ENCODE measurements at places on chromosomes 1 and 21.

GRCh38 chr1:117919376-117919775, 10.0 kb downstream of the GDAP2 start:
- DNase-seq: no peak

- DNase-seq: no peak
These were observed 41.1 kb upstream of the CSF3R start for GRCh38 chr1:36523850-36524249.

DNA sequence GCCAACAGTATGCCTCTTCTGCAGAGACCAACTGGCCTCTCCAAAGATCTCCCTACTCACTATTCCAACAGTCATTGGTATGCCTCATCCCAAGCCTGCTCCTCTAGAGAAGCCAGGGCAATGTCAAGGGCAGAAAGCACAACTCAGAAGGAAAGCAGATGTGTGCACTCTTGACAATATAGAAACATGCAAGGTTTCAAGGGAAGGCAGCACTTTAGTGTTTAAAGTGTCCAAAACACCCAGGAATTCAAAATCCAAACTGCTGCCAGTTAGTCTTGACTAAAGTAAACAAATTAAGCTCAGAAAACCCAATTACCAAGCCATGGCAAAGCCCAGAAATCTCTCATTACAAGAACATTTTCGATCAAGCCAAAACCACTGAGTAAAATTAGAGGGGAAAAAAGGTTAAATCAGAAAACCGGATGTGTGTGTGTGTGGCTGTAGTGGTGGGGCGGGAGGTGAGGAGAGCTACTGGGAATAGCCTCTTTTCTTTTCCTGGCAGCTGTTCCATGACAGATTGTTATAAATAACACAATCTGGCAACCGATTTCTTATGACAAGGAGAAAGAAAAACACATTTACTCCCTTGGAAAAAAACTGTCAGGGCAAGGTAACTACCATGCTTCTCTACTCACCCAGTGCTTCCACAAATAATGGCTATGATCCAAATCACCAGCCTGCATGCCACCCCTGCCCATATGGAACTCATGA, 39.2 kb downstream of the EIF2B3 start:
- peak; percentile 7 for DNase-seq

- no peak for DNase-seq
These were observed 10.8 kb downstream of the ARID4B start for GRCh38 chr1:235317168-235317567.

- no peak for DNase-seq
These were observed 101.3 kb downstream of the FAF1 start for GRCh38 chr1:50858761-50859160.

DNA sequence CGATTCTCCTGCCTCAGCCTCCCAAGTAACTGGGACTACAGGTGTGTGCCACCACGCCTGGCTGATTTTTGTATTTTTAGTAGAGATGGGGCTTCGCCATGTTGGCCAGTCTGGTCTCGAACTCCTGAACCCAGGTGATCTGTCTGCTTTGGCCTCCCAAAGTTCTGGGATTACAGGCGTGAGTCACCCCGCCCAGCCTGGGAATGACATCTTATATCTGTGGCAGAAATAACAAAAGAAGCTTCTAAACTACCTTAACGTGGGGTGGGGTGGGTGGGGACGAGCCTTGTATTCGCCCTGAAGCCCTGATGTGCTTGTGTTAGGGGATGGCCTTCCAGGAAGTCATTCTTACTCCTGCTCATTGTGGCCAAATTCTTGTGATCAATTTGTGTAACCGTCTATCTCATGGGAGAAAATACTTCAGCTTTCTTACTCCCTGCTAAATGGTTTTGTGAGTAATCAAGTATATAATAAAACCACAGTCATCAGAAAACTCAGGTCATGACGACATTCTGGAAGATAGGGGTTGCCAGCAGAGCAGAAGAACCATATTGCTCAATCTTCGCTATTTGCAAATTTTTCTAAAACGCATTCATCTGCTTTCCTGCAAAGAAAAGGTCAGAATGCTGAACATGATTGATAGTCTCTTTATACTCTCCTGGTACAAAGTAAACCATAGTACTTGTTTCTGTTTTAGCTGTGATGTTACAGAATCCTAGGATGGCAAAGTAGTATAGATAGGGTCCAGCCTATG, 63.2 kb downstream of the DIRAS3 start:
- no peak for DNase-seq

GRCh38 chr21:31347435-31348032, 3.5 kb upstream of the TIAM1 start:
- no peak for DNase-seq

GRCh38 chr21:44578371-44579055, 1.9 kb downstream of the KRTAP10-5 start:
- DNase-seq: no peak

DNA sequence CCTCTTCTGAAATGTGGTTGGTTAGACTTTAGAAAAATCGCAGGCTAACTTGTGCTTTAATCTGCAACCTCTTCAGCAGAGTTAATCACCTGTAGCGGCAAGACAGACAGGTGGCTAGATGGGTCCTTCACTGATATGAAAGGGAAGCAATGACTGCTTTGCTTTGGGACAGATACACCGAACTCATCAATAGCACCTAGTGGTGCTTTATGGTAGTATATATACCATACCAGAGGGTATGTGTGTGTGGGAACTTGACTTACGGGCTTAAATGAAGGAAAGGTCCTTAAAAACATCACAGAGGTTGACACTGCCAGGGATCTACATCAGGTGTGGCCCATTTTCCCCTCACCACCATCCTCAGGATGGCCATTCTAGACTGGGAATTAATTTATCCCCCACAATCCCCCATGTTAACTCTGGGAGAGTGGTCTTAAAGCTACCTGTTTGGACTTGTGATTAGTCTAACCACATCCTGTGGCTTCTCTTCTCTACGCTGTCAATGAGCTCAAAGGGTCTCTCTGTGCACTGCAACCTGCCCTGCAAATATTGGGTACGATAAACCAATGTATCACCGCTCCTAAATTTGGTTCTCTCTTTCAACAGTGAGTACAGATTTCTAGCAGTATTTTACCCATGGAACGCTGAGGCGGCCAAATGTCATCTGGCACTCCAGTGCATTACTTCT, 162.7 kb downstream of the SIPA1L2 start:
- DNase-seq: no peak

- no peak for DNase-seq
These were observed 31.4 kb upstream of the SLAMF9 start for GRCh38 chr1:159985473-159985872.

DNA sequence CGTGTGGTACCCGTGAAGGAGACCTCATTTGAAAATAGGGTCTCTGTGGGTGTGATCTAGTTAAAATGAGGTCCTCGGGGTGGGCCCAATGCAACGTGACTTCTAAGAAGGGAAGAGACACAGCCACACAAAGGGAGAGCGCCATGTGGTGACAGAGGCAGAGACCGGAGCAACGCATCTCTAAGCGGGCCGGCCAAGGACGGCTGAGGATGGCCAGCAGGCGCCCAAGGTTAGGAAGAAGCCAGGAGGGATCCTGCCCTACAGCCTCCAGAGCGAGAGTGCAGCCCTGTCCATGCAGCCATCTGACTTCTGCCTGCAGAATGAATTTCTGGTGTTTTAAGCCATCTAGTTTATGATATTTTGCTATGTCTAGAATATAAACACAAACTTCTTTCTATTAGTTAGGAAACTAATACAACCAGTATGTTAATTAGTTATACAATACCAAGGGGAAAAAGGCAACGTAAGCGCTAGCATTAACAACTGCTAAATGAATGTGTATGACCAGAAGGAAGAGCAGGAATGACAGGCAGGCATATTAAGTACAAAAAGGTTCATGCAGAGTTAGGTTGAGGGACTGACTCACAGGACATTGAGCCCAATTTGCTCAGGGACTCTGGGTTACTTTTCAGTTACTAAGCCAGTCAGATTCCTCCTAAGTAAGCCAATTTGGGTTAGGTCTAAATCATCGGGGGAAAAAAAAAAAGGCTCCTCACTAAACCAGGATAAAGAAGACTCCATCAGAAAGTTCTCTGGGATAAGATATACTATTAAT, 4.1 kb downstream of the CEP104 start:
- peak; percentile 22 for DNase-seq

GRCh38 chr1:221148660-221149059, 269.4 kb downstream of the HLX start:
- no peak for DNase-seq

- no peak for DNase-seq
These were observed 407.2 kb downstream of the HLX start for GRCh38 chr1:221286399-221286798.
